ENCODE measurements at places on chromosomes 7 and 10. TPM values are rescaled to one million over a fixed set of nuclear protein-coding genes. Genes with fewer than 3 reads are reported as not detected.

The EXOC6 gene
- polyA plus RNA-seq: 22.6 TPM

The GATA3 gene
- polyA plus RNA-seq: 2.1 TPM

DNA sequence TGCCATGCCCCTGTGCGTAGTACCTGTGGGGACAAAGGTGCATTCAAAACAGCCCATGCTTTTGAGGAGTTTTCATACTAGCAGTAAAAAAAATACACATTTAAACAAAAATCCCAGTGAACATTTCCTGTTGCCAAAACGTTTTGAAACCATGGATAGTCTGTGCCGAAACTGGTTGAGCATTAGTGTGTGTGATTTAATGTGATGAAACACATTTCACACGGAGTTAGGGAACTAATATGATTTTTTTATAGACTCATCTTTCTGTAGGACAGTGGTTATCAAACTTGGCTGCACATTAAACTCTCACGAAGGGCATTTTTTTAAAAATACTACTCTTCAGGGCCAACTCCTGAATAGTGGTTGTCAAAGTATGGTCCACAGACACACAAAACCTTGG is 111.8 kb upstream of the CREB5 start:
- no peak for DNase-seq

GRCh38 chr7:105163718-105164117 is 149.7 kb downstream of the KMT2E start:
- DNase-seq: no peak

DNA sequence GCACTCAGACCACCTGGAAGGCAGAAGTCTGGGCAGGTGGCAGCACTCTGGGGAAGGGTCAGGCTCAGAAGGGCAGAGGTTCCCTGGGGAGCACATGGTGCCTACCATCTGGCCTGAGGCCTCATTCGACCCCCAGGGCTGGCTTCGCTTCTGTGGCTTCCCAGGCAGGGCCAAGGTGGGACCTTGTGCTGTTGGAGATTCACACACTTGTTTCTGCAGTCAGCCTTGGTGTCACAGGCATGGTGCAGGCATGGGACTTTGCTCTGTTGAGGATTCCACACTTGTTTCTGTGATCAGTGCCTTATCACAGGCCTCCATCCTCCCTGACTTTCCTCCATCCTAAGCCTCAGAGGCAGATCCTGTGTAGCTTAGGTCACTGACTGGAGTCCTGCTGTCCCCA is 11.3 kb upstream of the FAM241B start:
- no peak for DNase-seq

The VGF gene
- 0.96 TPM for polyA plus RNA-seq

- DNase-seq: no peak
Measured at GRCh38 chr7:42661312-42661711, 250.6 kb downstream of the C7orf25 start.

All from right lung (tissue), 10 donors.